ENCODE measurements at places on chromosomes 6 and 20.

DNA sequence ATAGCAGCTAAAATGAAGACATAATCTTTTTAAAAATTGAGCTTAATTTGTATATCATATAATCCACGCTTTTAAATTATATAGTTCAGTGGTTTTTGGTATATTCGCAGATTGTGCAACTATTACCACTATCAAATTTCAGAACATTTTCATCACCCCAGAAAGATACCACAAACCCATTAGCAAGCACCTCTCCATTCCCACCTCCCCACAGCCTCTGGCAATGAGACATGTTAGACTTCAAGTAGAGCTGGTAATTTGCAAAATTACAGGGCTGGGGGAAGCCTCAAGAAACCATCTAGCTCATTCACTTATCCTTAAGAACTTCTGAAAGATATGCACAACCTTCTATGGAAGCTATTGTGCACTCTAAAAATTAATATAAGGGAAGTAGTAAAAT, 37.2 kb downstream of the TRMT6 start:
- no peak for DNase-seq

DNA sequence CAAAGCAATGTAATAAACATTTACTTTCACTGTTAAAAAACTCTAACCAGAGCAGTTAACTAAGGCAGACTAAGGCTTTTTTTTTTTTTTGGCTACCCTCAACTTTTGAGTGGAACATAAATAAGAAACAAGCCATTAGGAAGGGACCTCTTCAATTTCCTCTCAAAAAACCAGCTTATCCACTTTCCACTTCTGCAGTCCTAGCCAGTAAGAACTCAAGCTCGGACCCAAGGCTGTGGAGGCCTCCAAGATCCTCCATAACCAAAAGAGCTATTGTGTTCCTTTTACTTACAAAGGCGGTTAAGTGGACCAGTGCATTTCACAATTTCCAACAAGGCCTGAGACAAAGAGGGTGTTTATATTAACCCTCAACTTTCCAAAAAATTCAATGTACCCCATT, 5.3 kb downstream of the KCNK5 start:
- no peak for DNase-seq

DNA sequence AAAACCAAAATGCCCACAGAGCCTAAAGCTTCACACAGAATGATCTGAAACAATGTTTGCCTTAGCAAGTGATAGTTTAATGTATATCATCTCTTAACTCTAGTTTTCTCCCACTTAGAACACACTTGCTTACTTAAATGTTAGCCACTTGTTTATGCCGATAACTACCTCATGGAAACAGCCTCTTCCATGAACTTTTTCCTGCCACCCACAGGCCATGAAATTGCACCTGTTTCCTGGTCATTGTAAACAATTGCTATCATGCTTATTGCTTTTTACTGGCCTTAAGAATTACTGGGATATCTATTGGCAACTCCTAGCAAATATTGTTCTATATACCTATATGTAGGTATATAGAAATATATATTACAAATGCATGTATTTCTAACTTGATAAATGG, 231.1 kb downstream of the HDGFL1 start:
- no peak for DNase-seq

- DNase-seq = no peak
These were observed 118.3 kb upstream of the GRIK2 start for GRCh38 chr6:101275251-101275650.

- no peak for DNase-seq
These were observed 3.3 kb upstream of the TMEM14A start for GRCh38 chr6:52667572-52667971.

- peak; percentile 26 for DNase-seq
These were observed 200.0 kb downstream of the LY86 start for GRCh38 chr6:6788394-6789032.

DNA sequence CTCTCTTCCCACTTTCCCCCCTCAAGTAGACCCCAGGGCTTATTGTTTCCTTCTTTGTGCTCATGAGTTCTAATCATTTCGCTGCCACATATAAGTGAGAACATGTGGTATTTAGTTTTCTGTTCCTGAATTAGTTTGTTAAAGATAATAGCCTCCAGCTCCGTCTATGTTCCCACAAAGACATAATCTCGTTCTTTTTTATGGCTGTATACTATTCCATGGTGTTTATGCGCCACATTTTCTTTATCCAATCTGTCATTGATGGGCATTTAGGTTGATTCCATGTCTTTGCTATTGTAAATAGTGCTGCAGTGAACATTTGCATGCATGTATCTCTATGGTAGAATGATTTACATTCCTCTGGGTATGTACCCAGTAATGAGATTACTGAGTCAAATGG, 16.9 kb upstream of the PERP start:
- DNase-seq = no peak

- DNase-seq = no peak
These were observed 229.2 kb downstream of the PRL start for GRCh38 chr6:22067671-22068070.

- no peak for DNase-seq
These were observed 101.4 kb upstream of the BEND6 start for GRCh38 chr6:56853541-56853940.

- no peak for DNase-seq
These were observed 20.7 kb downstream of the GATA5 start for GRCh38 chr20:62454904-62455636.

DNA sequence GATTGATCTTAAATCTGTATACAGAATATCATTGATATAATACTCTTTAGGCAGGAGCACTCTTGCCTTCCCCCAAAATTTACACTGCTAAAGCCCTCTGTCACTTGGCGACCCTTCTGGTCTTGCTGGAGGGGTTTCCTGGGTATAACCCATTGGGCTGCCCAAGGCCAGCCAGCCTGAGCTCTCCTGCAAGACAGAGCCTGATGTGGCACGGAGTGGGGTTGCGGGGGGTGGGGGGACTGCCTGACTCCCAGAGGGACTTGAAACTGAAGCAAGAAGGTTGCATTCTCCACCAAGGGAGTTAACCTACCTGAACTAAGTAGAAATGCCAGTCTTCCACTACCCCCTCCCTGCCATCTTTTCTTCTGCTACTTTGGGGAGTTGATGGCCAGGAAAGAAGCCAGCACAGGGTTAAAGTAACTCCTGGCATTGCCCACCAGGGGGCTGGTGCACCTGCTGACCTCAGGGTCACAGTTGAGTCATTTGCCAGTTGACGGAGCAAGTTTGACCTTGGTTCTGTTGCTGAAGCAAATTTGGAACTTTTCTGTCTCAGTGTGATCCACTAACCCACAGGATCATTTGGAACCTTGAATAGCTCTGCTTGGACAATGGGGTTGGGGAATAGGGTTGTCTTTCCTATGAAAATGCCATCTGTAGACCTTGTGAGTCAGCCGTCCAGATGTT, 79.4 kb downstream of the ASXL1 start:
- DNase-seq = no peak

GRCh38 chr6:166489301-166490155, 97.0 kb downstream of the RAMACL start:
- DNase-seq = no peak

- no peak for DNase-seq
These were observed 12.4 kb downstream of the TRIM15 start for GRCh38 chr6:30175765-30176164.
